Effector memory CD4-positive, alpha-beta T cell (primary cell): ENCODE measurements at places on chromosomes 3 and 15.

DNA sequence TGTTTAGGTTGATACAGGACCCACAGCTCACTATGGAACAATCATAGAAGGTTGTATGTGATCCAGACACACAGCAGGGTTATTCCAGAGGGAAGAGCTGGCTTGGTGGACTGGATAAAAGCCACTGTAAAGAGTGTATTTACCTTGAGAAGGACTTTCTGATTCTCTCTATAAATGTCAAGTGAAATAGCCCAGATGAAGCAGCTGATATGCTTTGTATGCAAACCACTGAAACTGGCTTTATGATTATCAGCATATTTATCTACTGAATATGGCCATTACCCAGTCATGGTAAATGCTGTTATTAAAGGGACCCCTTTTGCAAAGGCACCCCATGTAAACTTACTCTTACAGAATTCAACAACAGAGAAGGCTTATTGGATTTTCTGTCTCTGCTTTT, 28.1 kb downstream of the C3orf80 start:
- no peak for DNase-seq

- DNase-seq, result no peak
Observed at GRCh38 chr3:45657853-45658252, 31.3 kb upstream of the SACM1L start.

GRCh38 chr3:138157743-138158142, 17.0 kb downstream of the DBR1 start:
- DNase-seq, result no peak

- no peak for DNase-seq
Observed at GRCh38 chr3:174438501-174439145, 420.5 kb upstream of the NAALADL2 start.

GRCh38 chr3:134302674-134303073, 52.0 kb upstream of the RYK start:
- no peak for DNase-seq

DNA sequence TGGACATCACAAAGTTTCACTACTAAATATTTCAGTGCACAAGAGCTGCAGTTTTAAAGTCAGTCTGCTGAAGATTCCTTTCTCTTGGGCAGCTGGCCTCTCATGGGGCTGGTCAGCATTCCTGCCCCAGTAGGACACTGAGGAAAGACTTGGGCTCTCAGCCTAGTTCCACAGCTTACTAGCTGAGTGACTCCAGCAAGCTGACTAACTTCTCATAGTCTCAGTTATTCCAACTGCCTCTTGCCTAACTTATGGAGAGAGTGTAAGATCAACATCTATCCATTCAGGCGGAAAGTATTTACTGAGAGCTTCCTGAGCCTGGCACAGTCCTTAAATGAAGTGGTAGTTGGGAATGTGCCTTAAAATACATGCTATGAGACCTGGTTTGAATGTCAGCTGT, 27.0 kb downstream of the TM4SF4 start:
- DNase-seq, result no peak
